ENCODE measurements at places on chromosomes 6 and 20. TPM values are rescaled to one million over a fixed set of nuclear protein-coding genes. Genes with fewer than 3 reads are reported as not detected.

SOX12 gene
- 3.4 TPM for total RNA-seq

DLK2 gene
- 2.0 TPM for total RNA-seq

TPMT gene
- 12.3 TPM for total RNA-seq

ANKRD66 gene
- total RNA-seq, result not detected

C20orf202 gene
- 0.21 TPM for total RNA-seq

ASF1A gene
- 36.3 TPM for total RNA-seq

TRAPPC3L gene
- total RNA-seq, result 0.42 TPM

CTSZ gene
- 55.1 TPM for total RNA-seq

PDE7B gene
- 34.2 TPM for total RNA-seq

RPRD1B gene
- 85.2 TPM for total RNA-seq

TREM1 gene
- 0.26 TPM for total RNA-seq

SEL1L2 gene
- total RNA-seq, result 1.9 TPM

SLC12A5 gene
- 0.69 TPM for total RNA-seq

ARHGAP40 gene
- total RNA-seq, result 1.9 TPM

MARCKS gene
- total RNA-seq, result 193 TPM

DNA sequence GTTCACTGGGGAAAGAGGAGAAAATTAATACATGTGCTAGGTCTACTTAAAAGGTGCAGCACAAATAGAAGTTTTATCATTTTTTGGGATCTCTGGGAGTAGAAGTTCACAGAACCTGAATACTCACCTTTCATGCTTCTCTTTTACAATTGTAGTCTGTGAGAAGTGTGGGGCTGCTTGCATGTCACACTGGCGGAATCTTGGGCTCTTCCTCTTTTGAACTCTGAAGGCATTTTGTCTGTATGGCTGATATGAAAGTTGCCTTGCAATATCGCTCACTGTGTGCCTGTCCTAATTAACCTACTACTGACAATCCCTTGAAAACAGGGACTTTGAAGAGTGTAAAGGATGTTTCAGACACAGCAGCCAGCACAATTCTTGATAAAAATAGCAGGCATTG lies 65.9 kb upstream of the CLDN20 start:
- no peak for DNase-seq

GRCh38 chr6:5525209-5525608 lies 263.9 kb downstream of the FARS2 start:
- DNase-seq, result no peak

DNA sequence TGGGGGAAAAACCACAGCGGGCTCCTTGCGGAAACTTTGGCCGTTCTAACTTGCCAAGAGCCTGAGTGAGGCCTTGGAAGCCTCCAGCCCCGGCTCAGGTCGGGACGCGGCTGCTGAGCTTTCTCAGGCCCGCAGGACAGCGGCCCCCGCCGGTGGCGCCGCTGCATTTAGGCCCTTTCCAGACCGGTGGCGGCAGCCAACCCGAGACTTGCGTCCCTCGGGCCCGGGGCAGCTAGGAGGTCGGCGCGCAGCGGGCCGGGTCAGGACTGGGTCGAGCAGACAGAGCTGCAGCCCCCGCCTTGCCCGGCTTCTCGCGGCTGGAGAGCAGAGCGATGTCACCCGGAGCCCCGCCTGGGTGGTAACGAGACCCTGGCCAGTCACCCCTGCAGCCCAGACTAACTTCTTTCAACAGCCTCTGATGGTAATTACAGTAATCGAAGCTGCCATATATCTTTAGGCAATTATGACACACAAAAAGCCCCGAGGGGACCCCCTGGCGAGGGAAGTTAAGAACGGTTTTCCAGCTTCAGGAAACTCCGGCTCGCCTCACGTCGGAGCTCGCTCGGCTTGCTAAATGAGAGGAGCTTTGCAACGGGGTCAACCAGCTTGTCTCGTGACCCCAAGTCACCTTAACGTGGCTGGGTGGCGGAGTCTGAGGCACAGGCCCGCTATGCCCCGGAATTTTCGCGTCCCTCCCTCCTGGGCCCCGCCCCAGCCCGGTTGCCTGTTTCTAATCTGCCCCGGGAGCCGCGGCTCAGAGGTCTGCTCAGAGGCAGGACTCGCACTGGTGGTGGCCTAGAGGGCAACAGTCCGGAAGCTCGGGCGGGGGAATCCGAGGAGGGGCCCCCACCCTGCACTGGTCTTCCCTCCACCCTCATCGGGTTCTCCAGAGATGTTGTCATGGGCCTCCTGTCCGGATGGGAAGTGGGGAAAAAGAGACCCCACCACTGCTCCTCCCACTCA lies 3.0 kb downstream of the NR2E1 start:
- DNase-seq, result no peak

- DNase-seq, result no peak
Measured at GRCh38 chr6:161000632-161001031, 9.1 kb downstream of the MAP3K4 start.

- DNase-seq, result no peak
Measured at GRCh38 chr6:144027932-144028587, 20.0 kb upstream of the PLAGL1 start.

DNA sequence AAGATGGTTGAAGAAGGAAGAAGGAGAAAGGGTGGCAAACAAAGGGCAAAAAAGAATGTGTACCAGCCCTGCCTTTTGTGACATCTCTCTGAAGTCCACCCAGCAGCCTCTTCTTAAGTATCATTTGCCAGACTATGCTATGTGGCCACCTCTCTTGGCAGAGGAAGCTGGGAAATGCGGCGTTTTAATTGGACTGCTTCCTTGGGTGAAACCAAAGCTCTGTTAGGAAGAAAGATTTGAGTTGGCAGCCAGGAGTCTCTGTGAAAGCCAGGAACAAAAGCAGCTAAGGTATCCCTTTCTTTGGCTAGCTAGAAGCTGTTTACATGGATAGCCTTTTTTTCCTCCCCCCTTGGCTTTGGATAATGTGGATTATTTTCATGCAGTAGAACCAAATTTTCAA lies 67.5 kb upstream of the GTSF1L start:
- no peak for DNase-seq

GRCh38 chr20:39909447-39909846 lies 779.6 kb downstream of the MAFB start:
- DNase-seq, result no peak

GRCh38 chr6:97630604-97631003 lies 347.6 kb upstream of the MMS22L start:
- DNase-seq, result no peak

DNA sequence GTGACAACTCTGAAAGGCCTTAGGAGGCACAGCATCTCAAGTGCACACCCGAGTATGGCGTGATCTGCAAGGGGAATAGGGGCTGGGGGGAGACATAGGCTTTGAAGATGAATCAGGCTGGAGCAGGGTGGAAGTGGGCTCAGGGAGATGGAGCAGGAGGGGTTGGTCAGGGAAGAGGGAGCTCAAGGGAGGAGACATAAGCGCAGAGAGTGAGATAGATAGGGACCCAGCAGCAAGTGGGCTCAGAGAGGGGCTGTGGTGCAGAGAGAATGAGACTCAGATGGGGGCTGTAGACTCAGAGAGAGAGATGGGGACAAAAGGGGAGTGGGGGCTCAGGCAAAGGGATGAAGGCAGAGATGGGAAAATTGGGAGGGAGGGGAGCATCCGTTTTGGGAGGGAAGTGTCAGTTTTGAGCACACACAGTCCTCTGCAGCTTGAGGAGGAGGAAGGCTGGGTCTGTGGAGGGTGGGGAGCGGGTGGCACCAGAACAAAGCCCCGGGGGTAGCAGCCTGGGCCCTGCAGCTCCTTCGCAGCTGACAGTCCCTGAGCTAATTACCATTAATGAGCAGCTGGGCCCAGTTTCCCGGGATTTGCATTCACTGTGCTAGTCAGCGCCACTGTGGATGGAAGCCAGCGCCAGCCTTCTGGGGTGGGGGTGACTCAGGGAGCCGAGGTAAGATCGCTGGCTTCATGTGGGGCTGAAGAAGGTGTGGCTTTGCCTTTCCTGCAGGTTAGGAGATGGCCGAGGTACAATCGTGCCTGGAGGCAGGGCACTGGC lies 18.7 kb downstream of the SRXN1 start:
- no peak for DNase-seq

- DNase-seq, result no peak
Measured at GRCh38 chr6:18515767-18516166, 128.6 kb downstream of the RNF144B start.

GRCh38 chr6:6788394-6789032 lies 200.0 kb downstream of the LY86 start:
- no peak for DNase-seq

DNA sequence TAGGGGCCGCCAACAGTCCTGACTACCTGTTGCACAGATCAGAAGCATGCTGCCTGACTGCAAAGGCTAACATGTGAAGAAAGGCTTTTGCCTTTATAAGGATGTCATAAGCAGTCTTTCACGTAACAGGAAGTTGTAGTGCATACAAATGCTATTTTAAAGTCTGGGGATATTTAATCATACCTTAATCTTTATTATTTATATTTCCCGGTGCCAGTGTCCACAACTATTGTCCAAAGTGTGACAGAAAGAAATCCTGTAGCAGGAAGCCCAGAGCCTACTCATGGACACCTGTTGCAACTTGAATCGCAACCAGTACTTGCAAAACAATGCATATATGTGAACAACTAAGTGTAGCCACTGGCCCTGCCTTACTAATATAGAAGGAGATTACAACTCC lies 235.8 kb downstream of the ALDH8A1 start:
- no peak for DNase-seq

GRCh38 chr6:165726965-165727381 lies 63.9 kb upstream of the PDE10A start:
- DNase-seq, result no peak

GRCh38 chr6:84033523-84034451 lies at the start of gene MRAP2:
MRAP2 (plus strand) TSS chr6:84033772; CDS start chr6:84055319, 21,547 bp downstream.
- no peak for DNase-seq

- no peak for DNase-seq
Measured at GRCh38 chr20:23121751-23122320, 35.7 kb upstream of the CD93 start.

GRCh38 chr20:44413575-44414345 lies 58.3 kb downstream of the HNF4A start:
- DNase-seq, result no peak

GRCh38 chr6:132863895-132864294 lies 49.5 kb downstream of the RPS12 start:
- no peak for DNase-seq

- DNase-seq, result no peak
Measured at GRCh38 chr20:35311822-35312221, 19.6 kb upstream of the FAM83C start.

- no peak for DNase-seq
Measured at GRCh38 chr6:140670021-140670420, 1295.6 kb upstream of the CITED2 start.

DNA sequence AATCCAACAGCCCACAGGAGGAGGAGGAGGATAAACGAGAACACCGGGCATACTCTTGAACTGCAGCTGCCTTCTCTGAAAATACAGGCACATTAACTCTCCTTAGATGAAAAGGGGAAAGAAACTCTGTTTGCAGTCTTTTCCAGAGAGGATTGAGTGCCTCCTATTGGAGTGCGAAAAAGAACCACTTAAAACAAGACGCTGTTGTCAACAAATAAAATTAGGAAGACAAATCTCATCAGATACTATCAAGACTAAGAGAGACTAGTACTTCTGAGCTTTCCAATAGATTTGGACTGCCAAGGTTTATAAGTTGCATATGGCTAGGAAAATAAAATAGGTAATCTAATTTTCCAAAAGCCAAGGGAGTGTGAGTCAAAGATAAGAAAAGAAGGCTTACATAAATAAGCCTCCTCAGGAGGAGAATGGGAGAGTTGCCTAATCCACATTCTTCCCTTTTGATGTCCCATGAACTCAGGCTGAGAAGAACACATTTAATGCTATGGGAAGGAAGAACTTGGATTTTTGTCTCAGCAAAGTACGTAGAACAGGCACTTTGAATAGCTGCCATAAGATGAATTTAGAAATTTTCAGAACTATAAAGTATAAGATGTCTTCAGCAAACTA lies 154.7 kb downstream of the ARHGAP18 start:
- no peak for DNase-seq

DNA sequence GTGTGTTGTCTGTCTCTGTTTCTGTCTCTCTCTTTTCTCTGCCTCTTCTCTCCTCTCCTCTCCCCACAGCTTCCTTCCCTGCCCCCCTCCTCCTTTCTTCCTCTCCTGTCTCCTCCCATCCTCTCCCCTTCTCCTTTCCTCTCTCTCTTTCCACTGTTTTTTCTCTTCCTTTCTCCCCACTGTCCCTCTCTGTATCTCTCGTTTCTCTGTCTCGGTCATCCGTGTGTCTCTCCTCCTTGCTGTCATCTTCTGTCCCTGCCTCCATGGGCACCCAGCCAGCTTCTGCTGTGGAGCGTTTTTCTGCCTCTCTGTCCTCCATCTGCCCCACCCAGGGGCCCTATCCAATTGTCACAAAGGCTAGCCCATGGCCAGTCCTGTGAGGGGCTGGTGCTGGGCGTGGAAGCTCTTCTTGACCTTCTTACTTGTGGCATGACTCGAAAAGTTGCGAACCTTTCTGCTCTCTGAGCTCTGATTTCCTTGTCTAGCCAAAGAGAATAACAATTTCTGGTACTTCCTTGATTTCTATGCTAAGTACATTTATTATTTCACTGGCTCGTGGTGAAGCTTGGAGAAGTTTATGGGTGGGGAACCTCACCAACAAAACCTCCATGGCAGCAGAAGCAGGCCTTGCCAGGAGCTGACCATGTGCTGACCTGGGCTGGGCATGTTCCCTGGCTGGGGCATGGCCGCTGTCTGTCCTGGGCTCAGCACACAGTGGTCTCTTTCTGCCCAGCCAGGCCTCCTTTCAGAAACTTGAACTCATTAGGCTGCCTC lies 69.3 kb downstream of the CEBPB start:
- DNase-seq, result no peak

GRCh38 chr6:354631-355280 lies 36.8 kb upstream of the IRF4 start:
- DNase-seq, result no peak

DNA sequence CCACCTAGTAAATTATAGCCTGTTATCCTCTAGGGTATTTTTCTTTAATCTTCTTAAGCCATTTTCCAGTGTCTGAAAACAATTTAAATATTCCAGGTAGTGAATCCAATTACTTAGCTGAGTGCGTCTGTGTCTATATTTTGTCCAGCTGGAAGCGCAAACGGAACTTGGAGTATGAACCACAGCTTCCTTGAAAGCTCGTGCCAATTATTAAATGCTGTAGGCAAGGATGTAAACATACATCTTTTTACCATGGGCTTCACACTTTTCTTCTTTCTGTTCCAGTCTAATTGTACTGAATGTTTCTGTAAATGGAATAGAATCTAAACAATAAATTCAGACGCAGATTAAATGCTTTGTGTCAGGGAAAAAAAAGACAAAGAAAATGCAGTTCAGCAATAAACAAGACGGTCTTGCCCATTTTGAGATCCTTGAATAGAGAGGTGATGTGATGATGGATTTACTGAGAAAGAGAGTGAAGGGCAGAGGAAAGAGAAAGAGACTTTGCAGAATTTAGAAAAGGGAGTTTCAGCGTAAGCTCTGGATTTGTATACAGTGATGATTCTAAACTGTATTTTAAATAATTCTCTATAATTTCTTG lies 1.9 kb downstream of the PLCB1 start:
- no peak for DNase-seq

DNA sequence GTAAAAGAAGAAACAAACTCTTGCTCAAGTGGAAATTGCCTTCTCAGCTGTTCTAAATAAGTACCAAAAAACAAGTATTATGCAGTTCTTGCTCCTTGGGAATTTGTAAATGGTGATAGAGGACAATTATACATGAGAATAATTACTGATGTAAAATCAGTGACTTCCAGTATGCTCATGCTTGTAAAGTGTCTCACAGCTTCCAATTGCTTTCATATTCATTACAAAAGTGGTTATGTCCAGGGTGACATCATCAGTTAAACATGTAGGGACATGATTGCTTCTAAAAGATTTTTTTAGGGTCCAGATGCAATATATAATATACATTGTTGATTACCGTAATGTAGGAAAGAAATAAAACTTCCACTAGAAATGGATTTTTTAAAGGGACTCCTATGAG lies 122.8 kb upstream of the B3GAT2 start:
- no peak for DNase-seq

- DNase-seq, result no peak
Measured at GRCh38 chr6:169220068-169220964, 33.3 kb downstream of the THBS2 start.
